Activated T-helper 9 cell treated with anti-CD3 and anti-CD28 coated beads, Interleukin-2, amount 50 U/mL, for 16 hours (primary cell): ENCODE measurements at places on chromosomes 16 and 17.

DNA sequence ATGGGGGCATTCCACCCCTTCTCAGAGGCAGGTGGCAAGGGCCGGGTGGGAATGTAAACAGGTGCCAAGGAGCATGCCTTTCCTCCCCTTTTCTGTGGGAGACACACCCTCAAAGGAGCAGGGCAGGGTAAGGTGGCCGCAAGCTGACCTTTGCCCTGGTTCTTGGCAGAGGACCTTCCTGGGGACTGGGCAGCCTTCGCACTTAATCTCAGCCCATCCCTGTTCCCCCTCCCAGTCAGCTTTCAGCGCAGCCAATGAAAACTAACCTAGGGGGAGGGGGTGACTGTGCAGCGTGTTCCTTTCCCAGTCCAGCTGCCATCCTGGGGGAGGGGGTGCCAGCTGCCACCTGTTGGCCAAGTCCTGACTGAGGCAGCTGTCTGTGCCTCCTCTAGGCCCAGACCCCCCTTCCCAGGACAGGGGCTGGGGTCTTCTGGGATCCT lies 2.8 kb downstream of the TRAF4 start:
- DNase-seq, result no peak

- DNase-seq, result peak; percentile 15
Measured at GRCh38 chr16:84117494-84117843, 727 bp upstream of the MBTPS1 start.

DNA sequence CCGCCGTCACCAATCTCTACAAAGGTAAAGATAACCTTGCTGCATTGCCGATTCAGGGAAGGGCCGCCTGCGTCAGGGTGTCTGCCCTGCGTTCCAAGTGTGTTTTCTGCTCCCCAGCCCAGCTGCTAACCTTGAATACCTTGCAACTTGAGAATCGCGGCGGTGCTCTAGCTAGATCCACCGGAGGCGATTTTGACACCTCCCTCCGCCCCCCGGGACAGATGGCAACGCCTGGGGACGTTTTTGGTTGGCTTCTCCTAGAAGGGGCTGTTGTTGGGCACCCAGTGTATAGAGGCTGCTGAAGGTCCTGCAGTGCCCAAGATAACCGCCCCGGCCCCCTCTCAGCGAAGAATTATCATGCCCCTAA lies 1.5 kb downstream of the HAPSTR1 start:
- DNase-seq, result peak; percentile 11

DNA sequence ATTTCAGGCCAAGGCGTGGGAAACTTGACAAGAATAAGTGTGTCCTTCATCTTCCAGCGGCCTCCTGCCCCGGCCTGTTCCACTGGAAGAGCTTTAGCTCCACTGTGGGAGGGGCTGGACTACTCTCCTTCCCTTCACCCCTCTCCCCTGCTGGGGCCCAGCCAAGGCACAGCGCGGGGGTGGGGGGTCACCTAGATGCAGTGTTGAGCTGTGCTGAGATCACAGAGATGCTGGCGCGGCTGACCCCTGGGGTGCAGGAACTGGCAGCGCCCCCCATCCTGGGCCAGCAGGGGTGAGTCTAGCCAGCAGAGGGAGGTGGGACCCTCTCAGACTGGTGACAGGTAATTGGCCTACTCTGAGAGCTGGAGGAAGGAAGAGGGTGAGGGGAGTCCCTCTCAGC lies 111.8 kb upstream of the LHX1 start:
- DNase-seq, result no peak

DNA sequence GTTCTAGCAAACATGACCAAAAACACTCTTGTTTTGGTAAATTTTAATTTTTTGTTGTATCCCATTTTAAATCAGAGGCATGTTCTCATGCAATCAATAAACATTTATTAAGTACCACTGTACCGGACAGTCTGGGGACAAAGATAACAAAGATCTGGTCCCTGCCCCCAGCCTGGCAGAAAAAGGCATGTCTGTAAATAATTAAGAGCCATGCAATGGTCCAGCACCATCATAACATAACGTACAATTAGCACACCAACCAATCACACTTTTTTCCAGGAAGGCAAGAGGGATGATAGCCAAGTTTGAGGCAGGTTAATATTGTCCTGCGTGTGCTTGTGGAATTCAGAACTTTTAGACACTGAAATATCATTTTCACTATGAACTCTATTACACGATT lies 3.5 kb downstream of the KCNJ16 start:
- no peak for DNase-seq

- DNase-seq, result peak; percentile 1
Measured at GRCh38 chr17:44830359-44831288, 537 bp upstream of the GJC1 start.

DNA sequence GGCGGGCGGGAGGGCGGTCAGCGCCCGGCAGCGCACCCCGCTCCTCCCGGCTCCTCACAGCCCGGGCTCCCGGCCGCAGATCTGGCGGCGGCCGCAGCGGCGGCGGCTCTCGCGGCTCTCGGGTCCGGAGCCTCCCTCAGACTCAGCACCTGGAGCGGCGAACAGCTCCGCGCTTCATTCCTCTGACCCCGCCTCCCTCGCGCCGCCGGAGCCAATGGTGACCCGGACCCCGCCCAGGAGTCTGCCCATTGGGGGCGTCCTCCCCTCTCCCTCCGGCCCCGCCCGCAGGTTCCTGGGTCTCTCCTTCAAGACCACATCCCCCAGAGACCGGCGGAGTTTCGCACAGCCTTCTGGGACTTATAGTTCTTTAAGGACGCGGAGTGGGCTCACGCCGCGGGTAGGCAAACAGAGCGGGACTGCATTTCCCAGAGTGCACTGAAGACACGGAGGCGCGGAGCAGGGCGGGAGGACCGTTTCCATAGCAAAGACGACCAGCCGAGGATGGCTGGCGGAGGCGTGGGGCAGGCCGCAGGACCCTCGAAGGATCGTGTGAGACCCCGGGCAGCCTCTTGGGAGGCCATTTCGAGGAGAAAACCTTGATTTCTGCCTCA lies at the start of gene SMPD3:
Gene SMPD3 (minus strand): TSS at position 149 of the 611 bp plus-strand sequence. CDS start 76,327 bp downstream, outside the sequence.
- peak; percentile 98 for DNase-seq

GRCh38 chr17:80612997-80613731 lies 68.5 kb downstream of the RPTOR start:
- no peak for DNase-seq
